Activated CD4-positive, alpha-beta T cell treated with anti-CD3 and anti-CD28 coated beads for 24 hours (primary cell): ENCODE measurements at places on chromosomes 6 and 20.

GRCh38 chr6:53862662-53863462, 68.1 kb downstream of the LRRC1 start:
- no peak for DNase-seq

DNA sequence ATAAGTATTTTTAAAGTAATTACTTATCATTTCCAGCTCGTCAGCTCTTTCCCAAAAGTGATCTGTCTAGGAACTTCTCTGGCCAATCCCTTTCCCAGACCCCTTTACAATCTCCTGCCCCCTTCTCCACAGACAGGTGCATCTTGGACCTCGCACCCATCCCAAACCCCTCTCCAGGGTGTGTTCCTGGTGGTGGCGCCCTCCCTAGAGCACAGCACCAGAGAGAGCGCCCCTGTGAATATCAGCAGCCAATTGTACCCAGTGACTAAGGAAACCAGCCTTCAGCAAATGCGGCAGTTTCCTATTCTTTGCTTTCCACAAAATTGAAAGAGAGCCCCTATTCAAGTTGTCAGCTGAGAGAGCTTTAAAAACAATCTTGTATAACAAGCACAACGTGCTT, 157.7 kb downstream of the RNASET2 start:
- DNase-seq: no peak

- DNase-seq: peak; percentile 38
Observed at GRCh38 chr6:90222724-90223198, 73.9 kb downstream of the BACH2 start.

DNA sequence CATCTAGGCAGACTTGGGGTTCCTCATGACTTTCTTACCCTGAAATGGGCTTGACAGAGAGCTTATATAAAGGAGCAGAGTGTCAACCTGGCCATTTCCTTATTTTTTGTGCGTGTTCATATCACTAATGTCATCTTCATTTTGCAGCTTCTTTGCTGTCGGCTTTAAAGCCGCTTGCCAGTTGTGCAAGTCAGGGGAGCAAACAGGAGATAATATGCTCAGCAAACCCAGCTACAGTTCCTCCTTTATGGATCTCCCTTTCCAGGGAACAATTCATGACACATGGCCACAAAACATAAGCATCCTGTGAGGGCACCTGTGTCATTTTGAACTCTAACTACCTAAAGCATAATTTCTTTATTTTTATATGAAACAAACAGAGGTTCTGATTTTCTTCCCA, 6.5 kb upstream of the TUBB2B start:
- DNase-seq: no peak

DNA sequence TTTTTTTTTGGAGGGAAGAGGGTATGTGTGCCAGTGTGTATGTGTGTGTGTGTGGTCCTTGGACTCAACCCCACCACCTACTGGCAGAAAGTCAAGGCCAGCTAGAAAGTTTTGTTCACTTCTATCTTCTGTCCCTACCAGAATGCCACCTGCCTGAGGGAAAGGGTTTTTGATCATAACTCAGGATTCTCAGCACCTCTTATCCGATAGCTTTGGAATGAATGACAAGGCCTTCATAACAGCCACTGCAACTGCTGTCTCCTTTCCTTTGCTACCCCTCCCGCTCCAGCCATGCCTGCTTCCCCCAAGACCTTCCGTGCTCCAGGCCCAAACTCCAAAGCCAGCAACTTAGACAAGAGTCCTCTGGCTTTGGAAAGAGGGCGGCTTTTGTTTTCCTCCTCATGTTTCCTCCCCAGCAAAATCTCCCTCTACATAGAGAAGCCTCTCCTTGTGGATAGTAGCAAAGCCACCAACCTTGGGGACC, 18.7 kb downstream of the BTN3A1 start:
- no peak for DNase-seq

DNA sequence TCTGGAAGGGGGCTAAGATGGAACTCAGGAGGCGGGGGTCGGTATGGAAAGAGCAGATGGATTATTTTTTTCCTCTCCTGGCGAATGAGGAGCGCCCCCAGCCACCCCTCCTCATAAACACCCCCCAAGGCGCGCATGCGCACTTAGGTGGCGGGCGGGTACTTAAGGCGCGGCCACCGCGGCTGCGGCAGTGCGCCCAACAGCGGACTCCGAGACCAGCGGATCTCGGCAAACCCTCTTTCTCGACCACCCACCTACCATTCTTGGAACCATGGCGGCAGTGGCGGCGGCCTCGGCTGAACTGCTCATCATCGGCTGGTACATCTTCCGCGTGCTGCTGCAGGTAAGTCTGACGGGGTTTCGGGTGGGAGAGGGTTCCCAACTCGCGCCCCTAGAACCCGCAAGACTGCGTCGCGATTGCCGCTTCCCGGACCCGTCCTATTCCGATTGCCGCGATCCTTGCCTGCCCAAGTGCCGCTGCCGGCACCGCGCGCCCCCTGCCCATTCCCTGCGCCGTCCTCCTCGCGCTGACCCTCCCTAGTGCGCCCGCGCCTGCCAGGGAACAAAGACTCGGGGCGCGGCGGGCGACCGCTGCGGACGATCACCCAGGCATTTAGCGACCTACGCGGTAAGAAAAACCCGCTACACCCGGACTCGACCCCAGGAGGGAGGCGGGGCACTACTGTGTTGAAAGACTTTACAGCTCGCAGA, at the start of gene NNAT:
NNAT (plus strand) TSS at position 190 of the 711 bp plus-strand sequence; CDS start at position 272, 82 bp downstream.
- DNase-seq: no peak

DNA sequence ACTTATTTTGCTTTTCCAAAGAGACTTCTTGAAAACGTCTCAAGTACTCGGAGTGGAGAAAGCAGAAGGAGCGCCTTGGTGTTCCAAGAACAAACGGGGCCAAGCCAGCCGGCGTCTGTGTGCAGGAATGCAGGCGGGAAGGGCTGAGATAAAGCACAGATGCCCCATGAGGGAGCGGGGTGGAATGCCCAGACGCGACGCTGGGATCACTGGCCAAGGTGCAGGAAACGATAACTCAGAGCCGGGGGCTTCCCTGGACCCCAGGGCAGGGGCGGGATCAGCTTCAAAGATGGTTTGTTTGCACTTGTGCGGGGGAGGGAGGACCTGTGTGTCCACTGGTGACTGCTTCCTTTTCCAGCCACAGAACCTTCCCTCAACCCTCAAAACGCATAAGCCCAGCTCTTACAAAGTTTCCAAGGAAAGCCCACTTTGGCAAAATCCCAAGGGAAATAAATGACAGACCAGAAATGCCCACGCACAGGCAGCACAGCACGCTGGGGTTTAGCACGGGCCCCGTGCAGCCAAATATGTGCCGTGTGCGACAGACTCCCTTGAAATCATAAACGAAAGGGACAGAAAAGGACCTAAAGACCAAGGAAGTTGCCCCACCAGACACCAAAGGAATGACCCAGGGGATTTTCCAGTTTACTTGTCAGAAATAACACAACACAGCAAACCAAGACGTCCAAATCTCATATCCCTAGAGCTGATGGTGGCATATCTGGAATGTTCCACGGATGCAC, 113.9 kb downstream of the NFATC2 start:
- no peak for DNase-seq

- DNase-seq: no peak
Observed at GRCh38 chr6:111201764-111202163, 114.5 kb downstream of the SLC16A10 start.

DNA sequence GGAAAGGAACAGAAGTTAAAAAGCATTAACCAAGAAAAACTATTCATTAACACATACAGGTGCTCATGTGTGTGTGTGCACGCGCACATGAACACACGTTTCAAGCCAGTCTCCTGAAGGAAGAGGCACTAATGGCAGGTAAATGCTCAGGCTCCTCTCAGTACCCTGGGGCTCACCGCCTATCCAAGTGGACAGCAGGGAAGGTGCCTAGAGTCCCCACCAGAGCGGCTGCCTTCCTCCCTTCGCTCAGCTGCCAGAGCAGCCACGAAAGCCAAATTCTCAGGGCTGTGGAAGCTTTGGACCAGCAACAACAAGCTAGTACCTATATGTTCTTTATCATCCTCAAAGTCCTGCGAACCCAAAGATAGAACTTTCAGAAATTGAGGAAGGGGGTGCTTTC, 42.6 kb downstream of the PLCG1 start:
- no peak for DNase-seq

DNA sequence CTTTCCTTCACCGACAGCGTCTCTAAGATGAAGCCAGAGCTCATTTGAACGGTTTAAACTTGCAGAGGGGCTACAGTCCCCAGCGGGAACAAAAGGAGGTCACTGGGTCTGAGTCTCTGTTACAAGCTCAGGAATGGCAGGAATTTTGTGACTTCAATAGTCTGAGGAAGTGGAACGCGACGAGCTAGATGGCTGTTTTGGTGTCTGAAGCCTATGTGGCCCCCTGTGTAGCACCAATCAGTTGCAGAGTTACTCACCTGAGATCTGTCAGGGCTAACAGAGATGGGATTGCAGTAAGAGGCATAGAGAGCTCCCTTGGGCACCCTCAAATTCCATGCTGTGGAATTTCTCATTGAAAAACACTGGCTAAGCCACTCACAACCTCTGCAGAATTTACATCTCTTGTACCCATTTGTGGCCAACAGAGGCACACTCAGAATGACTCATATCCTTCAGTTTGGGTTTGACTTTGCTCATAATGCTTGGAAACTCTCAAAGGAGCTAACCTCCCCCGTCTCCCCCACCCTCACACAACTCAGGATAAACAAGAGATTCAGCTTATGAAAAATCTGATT, 7.1 kb upstream of the TCP11 start:
- peak; percentile 11 for DNase-seq

- DNase-seq: no peak
Observed at GRCh38 chr6:53179961-53180651, 31.5 kb upstream of the GCM1 start.
